B cell (primary cell): ENCODE measurements at places on chromosomes 16 and 17. TPM values are rescaled to one million over a fixed set of nuclear protein-coding genes. Genes with fewer than 3 reads are reported as not detected.

DNA sequence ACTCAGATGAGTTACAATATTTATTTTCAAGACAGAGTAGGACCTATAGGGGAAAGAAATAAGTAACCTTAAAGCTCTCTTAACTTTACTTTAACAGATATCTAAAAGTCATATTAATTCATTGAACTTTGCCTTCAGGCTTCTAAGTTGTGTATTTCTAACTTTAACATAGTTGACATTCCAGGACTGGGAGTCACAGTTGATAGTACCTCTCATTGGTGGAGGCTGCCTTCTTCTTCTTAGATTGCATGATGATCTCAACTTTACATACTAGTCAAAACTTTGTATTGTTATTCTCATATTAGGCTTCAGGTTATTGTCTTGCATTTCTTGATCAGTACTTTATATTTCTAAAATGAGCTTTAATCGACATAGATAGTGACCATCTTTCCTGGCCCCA, 350.1 kb upstream of the KIF2B start:
- no peak for DNase-seq
- no peak overlapping the region for H3K27ac ChIP-seq
- H3K4me1 ChIP-seq, result no peaks in the 10 kb centered on the region
- H3K36me3 ChIP-seq, result no peaks in the 10 kb centered on the region

- H3K4me1 ChIP-seq, result no peaks in the 10 kb centered on the region
- H3K4me3 ChIP-seq, result no peak overlapping the region
- H3K27me3 ChIP-seq, result no peaks in the 10 kb centered on the region
- no peak overlapping the region for H3K27ac ChIP-seq
- DNase-seq, result no peak
Observed at GRCh38 chr17:55301521-55302406, 37.0 kb downstream of the HLF start.

- H3K4me3 ChIP-seq, result no peak overlapping the region
- no peak for DNase-seq
Observed at GRCh38 chr16:31009894-31010584, 399 bp downstream of the STX1B start.

- no peaks in the 10 kb centered on the region for H3K4me1 ChIP-seq
- H3K27ac ChIP-seq, result no peak overlapping the region
- H3K4me3 ChIP-seq, result no peak overlapping the region
- H3K27me3 ChIP-seq, result no peaks in the 10 kb centered on the region
- H3K36me3 ChIP-seq, result no peaks in the 10 kb centered on the region
Observed at GRCh38 chr16:81143921-81144471, 47.8 kb upstream of the GCSH start.

- no peaks in the 10 kb centered on the region for H3K36me3 ChIP-seq
- H3K4me1 ChIP-seq, result peaks cover 24% of the 10 kb centered on the region
- H3K27ac ChIP-seq, result no peak overlapping the region
- no peaks in the 10 kb centered on the region for H3K27me3 ChIP-seq
- DNase-seq, result no peak
- no peak overlapping the region for H3K4me3 ChIP-seq
Observed at GRCh38 chr17:63985387-63986140, 12.6 kb upstream of the PRR29 start.

The ARL5C gene
- total RNA-seq, result not detected in 2 replicates

The TBC1D3K gene
- total RNA-seq, result not detected in 2 replicates
